ENCODE measurements at places on chromosomes 7 and 10.

DNA sequence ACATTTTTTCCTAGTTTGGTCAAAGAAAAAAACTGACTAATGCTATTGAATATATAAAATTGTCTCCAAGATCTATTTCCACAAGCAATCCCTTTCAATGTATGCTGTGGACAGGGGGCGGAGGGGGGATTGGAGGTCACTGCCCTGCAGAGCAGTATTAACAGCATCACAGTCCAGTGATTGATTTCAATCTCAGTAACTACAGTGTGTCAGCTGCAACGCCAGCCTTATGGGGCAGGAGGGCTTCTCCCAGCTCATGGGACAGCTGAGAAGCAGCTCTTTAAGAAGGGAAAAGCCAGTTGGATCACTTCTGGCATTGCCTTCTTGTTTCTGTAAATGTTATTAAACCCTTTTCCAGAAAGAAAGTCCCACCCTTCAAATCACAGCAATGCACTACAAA is 65.0 kb downstream of the RAPGEF5 start:
- DNase-seq = no peak

DNA sequence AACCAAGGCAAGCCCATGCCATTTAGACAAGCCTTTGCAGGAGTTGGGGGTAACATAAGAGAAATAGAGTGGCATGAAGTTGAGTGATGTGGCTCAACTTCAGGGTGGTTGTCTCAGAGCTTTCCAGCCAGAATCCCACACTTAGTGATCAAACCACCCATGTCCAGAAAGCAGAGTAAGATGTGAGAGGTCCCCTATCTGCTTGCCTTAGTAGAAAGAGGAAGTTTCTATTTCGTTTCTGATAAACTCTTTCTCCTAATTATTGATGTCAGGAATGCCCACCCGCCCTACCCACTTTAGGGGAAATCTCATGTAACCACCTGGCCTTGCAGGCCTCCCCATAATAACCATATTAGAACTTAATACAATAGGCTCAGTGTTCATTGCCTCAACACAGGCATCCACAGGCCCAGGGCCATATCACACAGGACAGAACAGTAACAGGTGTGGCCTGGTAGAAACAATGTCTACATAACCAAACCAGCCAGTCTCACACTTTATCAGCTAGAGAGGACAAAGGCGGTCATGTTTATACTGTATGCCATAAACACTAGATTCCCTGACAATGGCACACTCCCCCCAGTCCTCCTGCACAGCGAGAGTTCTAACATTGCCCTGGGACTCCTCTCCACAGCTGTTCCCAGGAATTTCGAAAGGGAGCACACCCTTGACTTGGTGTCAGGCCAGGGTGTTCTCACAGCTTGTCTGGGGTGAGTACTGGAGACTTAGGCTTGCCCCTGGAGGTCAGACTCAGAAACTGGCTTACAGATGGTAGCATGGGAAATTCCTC is 364.4 kb downstream of the CXCL12 start:
- DNase-seq = no peak

GRCh38 chr7:71270558-71270957 is 138.6 kb downstream of the GALNT17 start:
- DNase-seq = no peak

DNA sequence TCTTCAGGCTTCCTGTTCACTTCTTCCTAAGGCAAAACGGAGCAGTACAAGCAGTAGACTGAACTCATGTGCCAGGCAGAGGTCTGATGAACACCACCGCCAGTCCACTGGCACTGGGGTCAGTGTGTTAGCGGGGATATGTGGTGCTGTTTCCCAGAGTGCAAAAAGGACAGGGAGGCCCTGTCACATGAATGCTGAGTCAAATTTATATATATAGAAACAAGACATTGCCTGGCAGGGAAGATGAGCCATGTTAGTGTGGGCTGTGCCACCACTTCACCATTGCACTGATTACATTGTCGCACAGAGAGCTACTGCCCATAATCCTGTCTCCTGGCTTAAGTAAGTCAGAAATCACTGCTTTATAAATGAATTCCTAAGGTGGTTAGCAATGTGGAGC is 122.2 kb upstream of the AMPH start:
- DNase-seq = no peak

GRCh38 chr7:147803606-147804005 is 787.0 kb upstream of the C7orf33 start:
- DNase-seq = no peak

- no peak for DNase-seq
Observed at GRCh38 chr10:114523876-114524275, 119.6 kb upstream of the AFAP1L2 start.

GRCh38 chr7:105350906-105351305 is 37.8 kb downstream of the SRPK2 start:
- no peak for DNase-seq

- no peak for DNase-seq
Observed at GRCh38 chr10:119278126-119278709, 70.8 kb downstream of the GRK5 start.

DNA sequence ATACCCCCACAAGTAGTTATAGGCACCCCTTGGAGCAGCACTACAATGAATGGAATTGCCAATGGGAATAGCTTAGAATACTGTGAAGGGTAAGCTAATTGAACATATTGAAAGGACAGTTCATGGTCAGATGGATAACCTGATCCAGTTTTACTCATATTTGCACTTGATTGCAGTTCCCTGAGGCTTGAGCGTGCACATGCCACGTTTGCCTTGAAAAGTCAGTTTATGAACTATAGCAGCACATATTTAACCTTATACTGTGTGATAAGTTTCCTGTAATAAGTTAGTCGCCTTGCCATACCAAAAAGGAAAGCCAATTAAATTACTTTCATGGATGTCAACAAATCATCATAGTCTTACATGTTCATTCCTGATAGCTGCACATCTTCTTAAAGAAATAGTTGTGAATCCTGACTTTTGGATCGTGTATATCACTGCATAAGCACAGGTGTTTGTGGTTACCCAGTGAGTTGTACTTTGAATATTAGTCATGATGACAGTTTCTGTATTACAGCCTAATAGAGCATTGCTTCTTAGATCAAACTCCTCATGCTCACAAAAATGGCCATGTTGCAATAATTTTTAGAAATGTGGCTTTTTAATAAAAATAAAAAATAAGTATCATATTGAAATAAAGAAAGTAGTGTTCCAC is 21.6 kb downstream of the DNTT start:
- no peak for DNase-seq

DNA sequence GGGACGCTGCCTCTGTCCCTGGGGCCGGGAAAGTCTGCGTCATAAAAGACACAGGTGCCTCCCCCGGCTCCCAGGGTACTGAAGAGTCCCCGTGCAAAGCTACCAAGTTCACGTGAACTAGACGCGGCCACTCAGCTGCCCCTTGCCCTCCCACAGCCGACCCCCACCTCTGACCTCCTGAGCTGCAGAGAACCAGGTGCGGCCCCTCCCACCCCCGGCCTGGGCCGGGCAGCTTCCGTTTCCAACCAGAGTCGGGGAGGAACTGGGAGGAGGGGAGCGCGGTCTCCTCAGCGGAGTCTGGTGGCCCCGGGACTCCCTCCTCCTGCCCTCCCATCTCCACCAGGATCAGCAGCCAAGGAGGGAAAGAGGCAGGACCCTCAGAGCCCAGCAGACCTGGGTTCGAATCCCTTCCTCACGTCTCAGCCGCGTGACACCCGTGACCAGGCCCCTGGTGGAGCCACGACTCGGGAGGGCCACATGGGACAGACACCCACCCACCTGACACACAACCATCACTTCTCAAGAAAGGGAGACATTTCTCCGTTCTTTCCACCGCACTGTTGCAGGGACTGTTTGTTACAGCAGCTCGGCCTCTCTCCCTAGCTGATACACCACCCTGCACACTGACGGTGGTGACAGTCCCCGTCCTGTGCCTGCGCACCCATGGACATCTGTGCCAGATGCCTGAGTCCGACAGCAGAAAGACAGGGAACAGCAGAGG is 37.4 kb upstream of the PDGFA start:
- DNase-seq = no peak

GRCh38 chr7:114419441-114420272 is 5.0 kb downstream of the FOXP2 start:
- DNase-seq = no peak

DNA sequence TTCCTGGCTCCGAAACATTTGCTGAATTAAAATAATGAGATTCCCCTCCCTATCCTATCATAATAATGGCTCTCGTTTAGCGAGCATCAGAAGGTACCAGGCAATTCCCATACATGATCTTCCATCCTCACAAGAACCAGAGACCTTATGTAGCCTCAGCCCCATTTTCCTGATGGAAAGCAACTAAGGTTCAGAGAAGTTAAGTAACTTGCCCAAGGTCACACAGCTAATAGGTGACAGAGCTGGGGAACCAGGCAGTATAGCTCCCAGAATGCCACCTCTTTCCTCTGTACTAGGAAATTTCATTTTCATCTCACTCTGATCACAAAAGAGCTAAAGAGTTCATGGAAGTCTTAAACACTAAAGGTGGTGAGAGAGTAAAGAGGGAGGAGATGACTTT is 2.4 kb downstream of the SLIT1 start:
- no peak for DNase-seq

GRCh38 chr10:63502832-63503231 is 18.4 kb upstream of the REEP3 start:
- no peak for DNase-seq

- DNase-seq = no peak
Observed at GRCh38 chr7:39238234-39238869, 260.6 kb downstream of the POU6F2 start.

GRCh38 chr7:5232874-5233273 is 42.8 kb downstream of the WIPI2 start:
- DNase-seq = no peak

- DNase-seq = no peak
Observed at GRCh38 chr10:480928-481552, 208.4 kb downstream of the DIP2C start.

GRCh38 chr7:82904871-82905270 is 257.8 kb downstream of the PCLO start:
- DNase-seq = no peak

DNA sequence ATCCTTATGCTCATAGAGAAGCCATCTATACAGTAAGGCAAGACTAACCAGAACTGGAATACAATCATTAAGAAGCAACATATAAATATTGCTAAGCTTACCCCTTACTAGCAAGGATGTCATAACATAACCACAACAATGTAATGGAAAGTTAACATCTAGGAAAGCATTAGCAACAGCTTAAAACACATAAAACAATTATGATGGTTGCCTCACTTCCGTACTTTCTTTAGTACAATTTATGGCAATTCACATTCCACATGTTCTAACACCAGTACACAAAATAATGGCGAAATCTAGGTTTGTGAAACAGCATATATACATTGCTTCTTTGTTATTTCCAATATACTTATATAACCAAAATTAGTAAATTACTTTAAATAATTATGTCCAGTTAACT is 195.0 kb downstream of the AHR start:
- no peak for DNase-seq

- no peak for DNase-seq
Observed at GRCh38 chr10:28434063-28434462, 98.9 kb upstream of the WAC start.

GRCh38 chr10:93749218-93749799 is 8.4 kb upstream of the LGI1 start:
- DNase-seq = no peak

- no peak for DNase-seq
Observed at GRCh38 chr7:19284596-19285300, 139.5 kb upstream of the FERD3L start.

DNA sequence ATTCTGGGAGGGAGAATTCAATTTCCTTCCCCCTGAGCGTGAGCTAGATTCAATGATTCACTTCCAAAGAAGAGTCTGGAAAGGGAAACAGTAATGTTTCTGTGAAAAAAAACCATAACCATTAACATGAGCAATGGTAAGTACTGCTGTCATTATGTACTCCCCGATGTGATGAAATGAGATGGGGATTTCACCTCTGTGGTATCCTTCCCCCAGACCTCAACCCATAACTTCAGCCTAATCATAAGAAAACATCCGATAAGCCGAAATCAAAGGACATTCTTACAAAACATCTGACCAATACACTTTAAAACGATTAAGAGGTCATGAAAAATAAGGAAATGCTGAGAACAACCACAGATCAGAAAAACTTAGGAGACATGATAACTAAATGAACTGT is 27.2 kb downstream of the EZH2 start:
- DNase-seq = no peak

GRCh38 chr7:69341288-69341687 is 257.0 kb upstream of the AUTS2 start:
- DNase-seq = no peak

- peak; percentile 59 for DNase-seq
Observed at GRCh38 chr7:142797391-142798377, 26.9 kb downstream of the PRSS2 start.

DNA sequence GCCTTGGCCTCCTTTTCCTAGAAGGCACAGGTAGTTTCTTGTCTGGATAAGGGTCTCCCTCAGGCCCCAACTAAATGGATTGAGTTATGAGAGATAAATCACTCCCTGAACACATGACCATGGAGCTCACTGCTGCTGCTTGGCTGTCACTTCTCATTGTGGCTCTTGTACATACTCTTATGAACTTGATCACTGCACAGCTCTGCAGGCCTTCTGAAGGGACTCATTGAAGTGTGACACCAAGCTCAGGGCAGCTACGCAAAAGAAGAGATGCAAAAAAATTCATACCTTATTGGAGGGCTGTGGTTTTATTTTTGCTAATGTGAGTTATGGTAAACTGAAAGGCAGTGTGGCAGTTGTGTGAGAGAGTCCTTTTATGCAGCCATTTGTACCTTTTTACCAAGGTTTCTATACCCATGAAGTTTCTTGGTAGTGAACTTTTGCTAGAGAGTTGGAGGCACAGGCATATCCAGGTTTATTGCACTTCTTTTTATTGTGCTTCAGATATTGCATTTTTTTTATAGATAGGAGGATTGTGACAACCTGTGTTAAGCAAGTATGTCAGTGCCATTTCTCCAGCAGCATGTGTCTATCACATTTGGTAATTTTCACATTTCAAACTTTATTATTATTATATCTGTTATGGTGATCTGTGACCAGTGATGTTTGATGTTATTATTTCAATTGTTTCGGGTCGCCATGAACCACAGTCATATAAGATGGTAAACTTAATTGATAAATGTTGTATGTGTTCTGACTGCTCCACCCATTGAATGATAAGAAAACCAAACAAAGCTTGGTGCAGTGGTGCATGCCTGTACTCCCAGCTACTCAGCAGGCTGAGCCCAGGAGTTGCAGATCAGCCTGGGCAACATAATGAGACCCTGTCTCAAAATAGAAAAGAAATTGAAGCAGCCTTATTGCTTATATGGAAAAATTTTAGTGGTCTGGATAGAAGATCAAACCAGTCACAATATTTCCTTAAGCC is 100.6 kb downstream of the LRRC4 start:
- DNase-seq = no peak

All from stimulated activated CD4-positive, alpha-beta T cell treated with anti-CD3 and anti-CD28 coated beads, Interleukin-2, amount 100 ng/mL, for 24 hours (primary cell).